ENCODE measurements at places on chromosomes 3 and 15.

DNA sequence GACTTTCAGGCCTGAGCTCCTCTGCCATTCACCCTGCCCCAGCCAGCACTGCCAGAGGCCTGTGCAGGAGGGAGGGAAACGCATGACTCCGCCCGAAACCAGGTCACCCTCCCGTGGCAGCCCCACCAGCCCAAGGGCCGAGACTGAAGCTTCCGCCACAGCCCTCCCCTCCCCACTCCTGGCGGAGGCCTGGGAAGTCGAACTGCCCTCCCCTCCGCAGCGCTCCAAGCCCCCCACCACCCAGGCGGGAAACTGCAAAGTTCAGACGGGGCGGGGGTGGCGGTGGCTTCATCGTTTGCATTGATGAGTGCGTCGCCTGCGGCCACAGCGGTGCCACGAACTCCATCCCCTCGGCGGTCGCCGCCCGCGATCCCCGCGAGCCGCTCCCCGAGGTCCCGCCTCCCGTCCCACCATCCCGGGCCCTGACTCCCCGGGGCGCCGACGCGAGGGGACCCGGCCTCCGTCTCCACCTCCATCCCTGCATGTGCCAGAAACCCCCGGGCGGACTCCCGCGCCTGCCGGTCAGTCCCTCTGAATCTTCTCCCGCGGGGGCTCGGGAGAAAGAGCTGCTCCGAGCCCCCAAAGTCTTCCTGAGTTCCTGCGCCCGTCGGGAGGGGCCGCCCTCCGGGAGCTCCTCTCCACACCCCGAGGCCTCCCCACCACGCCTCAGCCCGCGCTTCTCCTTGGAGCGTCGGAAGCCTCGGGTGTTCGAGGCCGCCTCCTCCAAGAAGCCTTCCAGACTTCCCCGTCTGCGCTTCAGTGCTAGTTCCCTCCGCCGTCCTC lies 698 bp downstream of the MELTF start:
- DNase-seq, result no peak

DNA sequence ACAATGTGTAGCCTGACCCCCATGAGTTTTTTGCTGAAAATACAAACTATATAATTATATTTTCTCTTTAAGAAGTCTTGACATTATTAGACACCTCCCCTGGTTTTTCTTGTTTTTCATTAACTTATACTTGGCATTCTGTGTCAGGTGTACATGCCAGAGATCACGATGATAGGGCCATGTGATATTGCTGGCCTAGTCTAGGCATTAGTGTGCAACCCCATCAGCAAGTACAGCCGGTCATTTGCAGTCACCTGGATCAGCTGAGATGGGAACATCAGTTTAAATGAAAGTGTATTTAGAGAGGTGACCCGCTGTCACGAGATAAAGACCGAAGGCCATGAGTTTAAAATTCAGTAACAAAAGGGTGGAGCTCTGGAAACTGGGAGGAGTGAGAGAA lies 12.6 kb upstream of the SPPL2A start:
- DNase-seq, result no peak

- DNase-seq, result no peak
Measured at GRCh38 chr15:85618228-85618505, 176.6 kb downstream of the KLHL25 start.

- DNase-seq, result no peak
Measured at GRCh38 chr15:30042556-30042955, 40.2 kb upstream of the GOLGA8J start.

- DNase-seq, result no peak
Measured at GRCh38 chr3:72972706-72973030, 23.9 kb upstream of the PPP4R2 start.

- peak; percentile 38 for DNase-seq
Measured at GRCh38 chr15:64749999-64750657, 25.3 kb downstream of the RBPMS2 start.

DNA sequence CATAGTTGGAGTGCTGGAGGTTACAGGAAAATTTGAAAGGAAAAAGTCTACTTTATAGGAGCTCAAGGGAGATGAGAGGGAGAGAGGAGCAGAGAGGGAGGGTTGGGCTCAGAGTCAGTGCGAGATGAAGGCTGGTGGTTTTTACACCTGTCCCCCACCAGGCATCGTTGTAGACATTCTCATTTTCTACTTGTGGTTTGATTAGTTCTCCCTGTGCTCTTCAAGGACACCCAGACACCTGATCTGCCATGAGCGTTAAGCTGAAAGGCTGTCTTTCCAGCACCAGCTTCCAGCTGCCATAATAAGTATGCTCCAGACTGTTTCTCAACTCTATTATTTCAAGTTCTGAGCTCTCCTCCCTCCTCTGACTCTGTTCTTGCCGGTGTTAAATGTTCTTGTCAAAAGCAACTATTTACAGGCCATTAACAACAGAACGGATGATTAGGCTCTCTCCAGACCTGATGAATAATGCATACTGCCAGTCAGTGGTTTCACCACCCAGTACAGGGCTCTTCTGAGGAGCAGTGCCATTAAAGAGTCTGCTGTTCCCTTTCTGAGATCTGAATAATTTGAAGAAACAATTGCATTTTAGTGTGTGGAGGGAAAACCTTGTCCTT lies 514.6 kb upstream of the MCTP2 start:
- DNase-seq, result no peak

DNA sequence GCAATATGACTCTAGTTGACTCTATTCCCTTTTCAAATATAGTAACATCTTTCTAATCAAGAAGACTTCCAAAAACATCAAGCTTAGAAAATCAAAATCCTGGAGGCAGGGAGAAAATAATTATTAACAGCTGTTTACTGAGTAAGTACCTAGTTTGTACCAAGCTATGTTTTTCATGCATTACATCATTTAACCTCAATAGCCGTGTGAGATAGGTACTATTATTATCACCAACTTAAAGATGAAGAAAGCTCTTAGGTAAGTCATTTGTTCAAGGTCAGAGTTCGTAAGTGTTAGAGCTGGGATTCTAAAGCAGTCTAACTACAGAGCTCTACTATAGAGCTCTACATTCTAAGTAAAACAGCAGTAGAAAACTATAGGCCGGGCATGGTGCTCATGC lies 41.6 kb downstream of the GSK3B start:
- DNase-seq, result no peak

GRCh38 chr3:158258619-158259018 lies 148.7 kb downstream of the RSRC1 start:
- DNase-seq, result no peak

- no peak for DNase-seq
Measured at GRCh38 chr3:188320757-188321156, 166.8 kb downstream of the LPP start.

GRCh38 chr15:35514759-35515158 lies 31.2 kb downstream of the DPH6 start:
- no peak for DNase-seq

GRCh38 chr3:126108676-126109050 lies 24.7 kb upstream of the SLC41A3 start:
- no peak for DNase-seq

DNA sequence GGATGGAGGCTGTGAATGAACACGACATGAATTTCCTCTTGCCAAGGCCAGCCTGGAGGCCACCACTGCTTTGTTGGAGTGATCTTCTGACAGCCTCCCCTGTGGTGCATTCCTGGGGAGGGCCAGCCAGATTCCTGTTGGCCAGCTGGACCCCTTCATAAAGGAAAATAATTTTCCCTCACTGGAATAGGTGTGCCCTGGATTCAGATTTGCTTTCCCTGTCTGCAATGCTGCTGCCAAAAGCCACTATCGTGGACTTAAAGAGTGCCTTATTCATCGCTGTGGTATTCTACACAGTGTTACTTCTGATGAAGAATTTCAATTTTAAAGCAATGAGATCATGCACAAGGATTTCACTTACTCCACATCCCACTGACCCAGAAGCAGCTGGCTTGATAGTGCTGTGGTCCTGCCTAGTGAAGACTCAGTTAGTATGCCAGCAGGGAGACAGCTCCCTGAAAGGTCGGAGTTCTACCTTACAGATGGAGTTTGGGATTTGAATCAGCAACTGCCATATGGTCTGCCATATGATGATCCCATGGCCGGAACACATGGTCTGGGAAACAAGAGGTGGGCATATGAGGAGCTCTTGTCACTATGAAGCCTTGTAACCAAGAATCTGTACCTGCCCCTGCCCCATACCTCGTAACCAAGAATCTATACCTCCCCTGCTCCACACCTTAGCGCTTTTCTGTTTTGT lies 145.2 kb downstream of the KLF13 start:
- DNase-seq, result no peak

DNA sequence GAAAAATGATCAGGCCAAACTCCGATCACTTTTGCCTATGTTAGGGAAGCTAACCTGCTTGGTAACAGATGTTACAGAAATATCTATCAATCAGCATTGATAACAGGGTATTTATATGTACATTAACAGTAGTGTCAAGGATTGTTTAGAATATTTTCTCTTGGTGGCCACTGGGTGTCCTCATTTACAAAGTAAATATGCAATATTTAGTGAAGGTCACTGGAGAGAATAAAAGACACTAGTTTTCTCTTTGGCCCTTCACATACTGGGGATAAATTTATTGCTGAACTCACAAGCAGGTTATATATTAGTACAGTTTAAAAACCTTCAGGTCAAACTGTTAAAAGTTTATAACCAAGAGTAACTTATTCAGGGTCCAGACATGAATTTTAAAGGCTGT lies 69.0 kb downstream of the TIGIT start:
- DNase-seq, result peak; percentile 19

DNA sequence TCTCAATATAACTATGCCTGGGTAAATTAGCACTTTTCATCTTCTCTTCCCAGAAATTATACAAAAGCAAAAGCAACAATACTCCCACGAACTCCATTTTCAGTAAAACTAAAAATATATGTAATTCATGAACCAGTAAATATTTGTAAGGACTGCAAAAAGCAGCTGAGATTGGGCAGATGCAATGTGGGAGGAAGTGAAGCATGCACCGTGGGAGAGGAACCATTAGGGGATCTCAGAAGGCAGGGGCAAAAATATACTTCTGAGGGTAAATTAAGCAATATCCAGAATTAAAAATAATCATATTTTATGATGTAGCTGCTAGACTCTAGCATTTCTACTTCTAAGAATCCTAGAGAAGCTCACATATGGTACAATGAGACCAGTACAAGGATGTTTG lies 20.2 kb downstream of the CFAP91 start:
- no peak for DNase-seq

Measured in A549 (cell line).